ENCODE measurements at places on chromosomes 3 and 15.

DNA sequence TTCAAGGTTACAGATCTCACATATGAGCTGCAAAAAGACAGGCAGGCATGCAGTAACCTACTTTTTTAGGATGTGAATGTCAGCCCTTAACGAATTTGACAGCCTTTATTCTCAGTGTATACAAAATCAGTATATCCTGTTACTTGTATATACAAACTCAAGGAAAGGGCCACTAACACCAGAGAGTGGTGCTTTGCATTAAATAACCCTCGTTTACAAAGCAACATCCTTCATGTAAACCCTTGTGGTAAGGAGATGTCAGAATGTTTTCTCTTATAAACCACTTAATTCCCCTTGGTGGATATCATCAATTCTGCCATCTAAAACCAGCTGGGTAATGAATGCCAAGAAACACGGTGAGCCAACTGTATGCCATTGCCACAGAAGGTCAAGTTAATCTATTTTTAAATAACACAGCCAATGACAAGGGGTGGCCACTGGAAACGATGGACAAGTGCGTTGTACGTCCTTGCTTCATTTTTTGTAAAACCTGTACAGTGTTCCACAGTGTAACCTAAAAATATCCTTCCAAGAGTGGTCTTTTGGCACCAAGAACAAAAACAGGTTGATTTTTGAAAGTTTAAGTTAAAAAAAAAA, 7.5 kb downstream of the MAGI1 start:
- no peak for DNase-seq

DNA sequence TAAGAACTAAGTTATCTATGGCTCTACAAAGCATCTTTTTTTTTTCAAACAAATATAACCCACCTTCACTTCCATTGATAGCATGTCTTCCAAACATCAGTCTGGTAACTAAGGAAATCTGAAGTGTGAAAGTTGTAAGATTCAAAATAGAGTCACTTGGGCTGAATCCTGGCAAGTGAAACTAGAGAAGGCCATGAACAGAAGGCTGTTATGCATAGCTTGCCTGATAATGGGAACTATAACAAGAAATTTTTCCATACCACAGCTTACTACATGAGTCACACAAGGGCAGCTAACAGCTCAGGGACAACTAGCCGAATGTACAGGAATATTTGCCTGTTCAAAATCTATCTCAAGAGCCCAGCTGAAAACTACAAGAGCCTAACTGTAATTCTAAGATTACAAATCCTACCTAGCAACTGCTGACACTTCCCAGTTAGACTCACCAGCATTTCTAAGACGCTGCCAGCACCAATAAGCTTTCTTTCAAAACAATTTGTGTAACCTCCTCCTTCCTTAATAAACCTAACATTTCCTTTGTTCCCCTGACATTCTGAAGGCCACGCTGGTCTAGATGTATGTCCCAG, 1066.5 kb downstream of the PLOD2 start:
- DNase-seq: peak; percentile 79

DNA sequence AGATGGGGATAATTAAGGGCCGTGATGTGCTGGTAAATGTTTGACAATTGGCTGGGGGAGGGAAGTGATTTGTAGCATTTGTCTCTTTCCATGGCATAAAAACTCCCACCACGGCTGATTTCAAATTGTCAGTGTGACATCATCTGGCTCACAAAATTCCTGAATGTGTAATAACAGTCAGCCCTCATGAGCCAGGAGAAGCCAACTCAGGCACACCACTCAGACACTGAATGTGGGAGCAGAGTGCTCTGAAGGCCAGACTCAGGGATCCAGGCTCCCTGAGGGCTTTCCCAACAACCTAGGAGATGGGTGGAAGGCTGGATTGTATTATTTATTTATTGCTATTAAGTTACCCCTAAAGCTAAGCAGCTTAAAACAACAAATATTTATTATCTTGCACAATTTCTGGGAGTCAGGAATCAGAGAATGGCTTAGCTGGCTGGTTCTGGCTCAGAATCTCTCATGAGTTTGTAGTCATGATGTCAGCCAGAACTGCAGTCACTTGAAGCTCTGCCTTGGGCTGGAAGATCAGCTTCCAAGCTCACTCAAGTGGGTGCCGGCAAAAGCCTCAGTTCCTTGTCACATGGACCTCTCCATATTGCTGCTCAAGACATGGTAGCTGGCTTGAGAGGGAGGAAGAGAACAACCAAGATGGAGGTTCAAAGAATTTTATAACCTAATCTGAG, 6.5 kb upstream of the CPEB1 start:
- no peak for DNase-seq

DNA sequence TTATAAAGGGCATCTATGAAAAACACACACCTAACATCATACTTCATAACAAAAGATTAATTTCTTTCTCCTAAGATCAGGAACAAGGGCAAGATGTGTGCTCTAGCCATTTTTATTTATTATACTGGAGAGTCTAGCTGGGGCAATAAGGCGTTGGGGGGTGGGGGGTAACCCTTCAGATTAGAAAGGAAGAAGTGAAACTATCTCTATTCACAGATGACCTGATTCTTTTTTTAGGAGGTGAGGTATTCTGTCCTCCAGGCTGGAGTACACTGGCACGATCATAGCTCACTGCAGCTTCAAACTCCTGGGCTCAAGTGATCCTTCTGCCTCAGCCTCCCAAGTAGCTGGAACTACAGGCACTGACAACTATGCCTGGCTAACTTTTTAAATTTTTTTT, 89.5 kb upstream of the MANF start:
- DNase-seq: no peak

DNA sequence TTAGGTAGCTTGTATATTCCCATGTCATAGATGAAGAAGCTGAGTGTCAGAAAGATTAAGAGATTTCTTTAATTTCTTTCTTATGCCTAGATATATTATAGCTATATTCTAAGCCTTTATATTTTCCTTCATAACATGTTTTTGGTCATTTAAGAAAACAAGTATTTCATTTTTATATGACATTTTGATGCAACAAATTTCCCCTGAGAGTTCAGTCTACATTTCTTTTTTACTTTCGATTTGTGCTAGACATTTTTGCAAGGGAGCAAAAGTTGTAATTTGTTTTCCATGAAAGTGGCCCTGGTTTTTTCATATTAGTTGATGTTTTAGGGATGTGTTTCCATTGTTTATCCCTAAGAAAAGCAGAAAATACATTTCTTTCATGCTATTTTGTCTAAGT, 344.9 kb downstream of the NLGN1 start:
- DNase-seq: no peak
